ENCODE measurements at places on chromosomes 13 and 19.

GRCh38 chr19:5595129-5595528 lies 27.4 kb upstream of the TINCR start:
- DNase-seq, result no peak

DNA sequence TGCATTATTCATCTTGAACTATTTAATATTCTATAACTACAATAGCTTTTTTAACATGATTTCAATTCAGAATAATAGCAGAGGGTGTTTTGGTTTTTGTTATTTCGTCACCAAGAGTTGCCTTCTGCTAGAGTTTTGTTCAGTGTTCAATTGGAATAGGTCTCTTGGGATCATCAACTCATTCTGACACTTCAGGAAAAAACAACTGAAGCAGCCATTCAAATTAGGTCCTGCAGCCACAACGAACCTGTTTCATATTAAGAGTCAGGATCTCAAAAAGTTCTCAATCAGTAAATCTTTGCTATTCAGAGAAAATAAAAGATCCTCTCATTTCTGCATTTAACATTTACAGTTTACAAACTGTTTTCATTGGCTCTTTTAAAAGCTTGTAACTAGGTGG lies 2.4 kb upstream of the CHAMP1 start:
- no peak for DNase-seq

DNA sequence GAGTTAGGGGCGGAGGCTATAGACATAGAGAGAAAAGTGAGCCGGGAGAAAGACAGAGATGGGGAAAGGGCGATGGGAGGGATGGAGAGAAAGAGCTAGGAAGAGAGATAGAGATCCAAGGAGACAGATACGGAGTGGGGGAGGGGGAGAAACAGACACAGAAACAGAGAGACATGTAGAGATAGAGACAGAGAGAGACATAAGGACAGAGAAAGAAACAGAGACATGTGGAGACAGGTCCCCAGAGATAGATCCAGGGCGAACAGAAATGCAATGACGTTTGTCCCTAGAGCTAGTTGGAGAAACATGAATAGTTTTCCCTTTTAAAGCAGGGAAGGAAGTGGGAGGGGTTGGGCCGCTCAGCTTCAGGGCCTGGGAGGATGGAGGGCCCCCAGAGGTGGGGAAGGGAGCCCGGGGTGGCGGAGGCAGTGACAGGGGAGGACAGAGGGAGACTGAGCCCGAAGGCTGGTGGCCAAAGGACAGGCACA lies 4.6 kb downstream of the PPP1R14A start:
- no peak for DNase-seq

DNA sequence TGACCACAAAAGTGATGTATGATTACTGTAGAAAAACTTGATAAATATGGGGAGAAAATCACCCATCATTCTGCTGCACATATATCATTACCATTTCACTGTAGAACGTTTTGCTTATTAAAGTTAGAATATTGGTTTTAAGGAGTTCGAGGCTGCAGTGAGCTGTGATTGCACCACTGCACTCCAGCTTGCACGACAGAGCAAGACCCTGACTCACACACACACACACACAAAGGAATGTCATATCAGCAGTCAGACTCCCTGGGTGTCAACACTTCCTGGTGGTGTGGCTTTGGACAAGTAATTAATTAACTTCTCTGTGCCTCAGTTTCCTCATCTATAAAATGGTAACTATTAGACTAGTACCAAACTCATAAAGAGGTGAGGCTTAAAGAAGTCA lies 11.3 kb upstream of the PNMA8A start:
- DNase-seq, result no peak

- DNase-seq, result no peak
These were observed 99.2 kb downstream of the GADD45B start for GRCh38 chr19:2574971-2575630.

DNA sequence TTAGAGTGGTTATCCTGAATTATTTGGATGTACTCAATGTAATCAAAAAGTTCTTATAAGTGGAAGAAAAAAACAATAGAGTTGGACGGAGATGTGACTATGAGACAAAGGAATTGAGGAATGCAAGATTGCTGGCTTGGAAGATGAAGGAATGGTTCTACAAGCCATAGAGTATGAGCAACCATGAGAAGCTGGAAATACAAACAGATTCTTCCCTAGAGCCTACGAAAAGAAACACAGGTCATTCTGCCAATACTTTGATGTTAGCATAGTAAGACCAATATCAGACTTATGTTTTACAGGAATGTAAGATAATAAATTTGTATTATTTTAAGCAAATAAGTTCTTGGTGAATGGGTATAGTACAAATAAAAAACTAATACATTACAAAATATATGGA lies 249.2 kb downstream of the DIAPH3 start:
- no peak for DNase-seq

DNA sequence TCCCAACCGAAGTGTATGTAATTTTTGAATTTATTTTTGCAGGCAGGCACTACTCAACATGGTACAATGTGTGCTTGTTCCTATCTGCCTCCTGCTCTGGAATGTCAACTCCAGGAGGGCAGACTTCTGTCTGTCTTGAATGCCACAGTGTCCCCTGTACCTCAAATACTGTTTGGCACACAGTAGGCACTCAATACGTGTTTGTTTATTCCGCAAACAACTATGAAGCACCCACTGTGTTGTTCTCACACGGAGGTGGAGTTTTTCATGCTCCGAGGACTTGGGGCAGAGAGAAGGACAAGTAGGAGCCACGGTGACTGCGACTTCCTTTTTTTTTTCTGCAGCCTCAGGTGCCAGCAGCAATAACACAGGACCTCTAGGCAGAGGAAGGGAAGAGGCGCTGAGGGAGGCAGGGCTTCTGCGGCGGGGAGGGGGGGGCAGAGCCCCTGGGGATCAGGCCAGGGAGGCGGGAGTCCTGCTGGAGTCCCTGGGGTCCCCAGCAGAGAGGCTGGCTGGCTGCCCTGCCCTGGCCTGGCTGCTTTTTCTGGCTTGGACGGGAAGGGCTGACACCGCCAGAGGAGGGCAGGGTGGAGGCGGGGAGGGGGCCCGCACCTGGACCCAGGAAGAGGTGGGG lies 29.3 kb upstream of the TNFAIP8L1 start:
- DNase-seq, result no peak

DNA sequence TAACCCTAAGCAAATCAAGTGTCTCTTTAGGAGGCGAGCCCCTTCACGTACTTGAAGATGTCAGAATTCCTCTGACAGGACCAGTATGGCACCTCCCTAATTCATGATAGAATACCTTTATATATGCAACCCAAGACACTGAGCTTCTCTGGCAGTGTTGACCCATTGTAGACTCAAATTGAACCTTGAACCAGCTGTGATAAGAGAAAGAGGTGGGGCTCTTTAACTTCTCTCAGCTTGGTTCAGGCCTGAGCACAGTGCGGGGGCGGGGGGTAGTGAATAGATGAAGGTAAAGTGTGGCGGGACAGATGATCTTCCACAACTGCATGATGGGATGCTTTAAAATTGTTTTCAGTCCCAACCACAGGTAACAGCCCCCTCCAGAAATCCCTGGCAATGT lies 12.1 kb downstream of the MBNL2 start:
- DNase-seq, result no peak

DNA sequence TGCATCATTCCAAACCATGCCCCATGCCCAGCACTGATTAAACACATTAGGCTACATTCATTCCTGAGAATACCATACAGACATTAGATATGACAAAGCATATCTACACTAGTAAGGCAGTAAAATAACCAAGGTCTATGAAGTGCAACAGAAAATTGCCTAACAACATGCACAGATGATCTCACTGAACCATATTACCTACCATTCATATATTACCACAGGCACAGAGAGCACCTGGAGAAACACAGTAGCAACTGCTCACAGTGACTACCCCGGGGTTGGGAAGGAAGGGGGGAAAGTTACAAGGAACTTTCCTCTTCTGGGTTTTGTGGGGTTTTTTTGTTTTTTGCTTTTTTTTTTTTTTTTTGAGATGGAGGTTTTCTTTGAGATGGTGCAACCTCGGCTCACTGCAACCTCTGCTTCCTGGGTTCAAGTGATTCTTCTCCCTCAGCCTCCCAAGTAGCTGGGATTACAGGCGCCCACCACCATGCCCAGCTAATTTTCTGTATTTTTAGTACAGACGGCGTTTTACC lies 669.6 kb downstream of the UQCRFS1 start:
- DNase-seq, result no peak

- DNase-seq, result peak; percentile 76
These were observed at the start of gene BCL3 for GRCh38 chr19:44748426-44749254. BCL3 (plus strand) TSS chr19:44748708; CDS start chr19:44748791, 83 bp downstream.

DNA sequence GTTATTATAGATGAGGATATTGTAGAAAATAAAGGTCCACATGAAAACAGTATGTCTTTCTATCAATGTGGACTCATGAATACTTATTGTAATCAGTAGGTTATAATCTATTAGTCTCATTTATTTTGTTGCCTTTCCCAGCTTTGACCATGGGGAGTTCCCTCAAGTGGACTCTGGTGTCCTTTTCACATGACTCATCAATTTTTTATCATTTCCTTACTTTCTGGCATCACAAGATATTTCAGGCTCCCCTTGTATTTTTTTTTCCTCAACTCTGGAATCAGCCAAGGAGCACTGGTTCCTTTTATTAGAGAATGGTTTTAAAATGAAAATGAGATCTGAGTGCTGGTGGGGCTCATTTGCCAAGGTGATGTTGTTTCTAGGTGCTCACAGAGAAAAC lies 63.4 kb upstream of the DIAPH3 start:
- DNase-seq, result no peak

DNA sequence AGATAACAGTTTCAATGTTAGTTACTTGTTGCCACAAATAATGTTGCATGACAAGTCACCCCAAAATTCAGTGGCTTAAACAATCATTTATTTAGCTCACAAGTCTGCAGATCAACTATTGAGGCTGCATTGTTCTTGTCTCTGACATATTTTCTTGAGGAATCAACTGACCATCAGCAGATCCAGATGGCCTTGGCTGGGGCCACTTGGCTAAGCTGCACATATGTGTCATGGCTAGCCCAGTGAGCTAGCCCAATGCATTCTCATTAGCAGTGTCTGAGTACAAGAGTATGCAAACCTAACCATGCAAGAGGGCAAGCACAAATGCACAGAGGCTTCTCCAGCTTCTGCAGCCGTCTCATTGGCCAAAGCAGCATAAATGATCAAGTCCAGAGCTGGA lies 180.4 kb downstream of the DNAJC15 start:
- no peak for DNase-seq

GRCh38 chr13:111177081-111177711 lies 62.1 kb downstream of the ARHGEF7 start:
- peak; percentile 11 for DNase-seq

GRCh38 chr13:21443171-21443570 lies 15.9 kb downstream of the ZDHHC20 start:
- DNase-seq, result no peak

DNA sequence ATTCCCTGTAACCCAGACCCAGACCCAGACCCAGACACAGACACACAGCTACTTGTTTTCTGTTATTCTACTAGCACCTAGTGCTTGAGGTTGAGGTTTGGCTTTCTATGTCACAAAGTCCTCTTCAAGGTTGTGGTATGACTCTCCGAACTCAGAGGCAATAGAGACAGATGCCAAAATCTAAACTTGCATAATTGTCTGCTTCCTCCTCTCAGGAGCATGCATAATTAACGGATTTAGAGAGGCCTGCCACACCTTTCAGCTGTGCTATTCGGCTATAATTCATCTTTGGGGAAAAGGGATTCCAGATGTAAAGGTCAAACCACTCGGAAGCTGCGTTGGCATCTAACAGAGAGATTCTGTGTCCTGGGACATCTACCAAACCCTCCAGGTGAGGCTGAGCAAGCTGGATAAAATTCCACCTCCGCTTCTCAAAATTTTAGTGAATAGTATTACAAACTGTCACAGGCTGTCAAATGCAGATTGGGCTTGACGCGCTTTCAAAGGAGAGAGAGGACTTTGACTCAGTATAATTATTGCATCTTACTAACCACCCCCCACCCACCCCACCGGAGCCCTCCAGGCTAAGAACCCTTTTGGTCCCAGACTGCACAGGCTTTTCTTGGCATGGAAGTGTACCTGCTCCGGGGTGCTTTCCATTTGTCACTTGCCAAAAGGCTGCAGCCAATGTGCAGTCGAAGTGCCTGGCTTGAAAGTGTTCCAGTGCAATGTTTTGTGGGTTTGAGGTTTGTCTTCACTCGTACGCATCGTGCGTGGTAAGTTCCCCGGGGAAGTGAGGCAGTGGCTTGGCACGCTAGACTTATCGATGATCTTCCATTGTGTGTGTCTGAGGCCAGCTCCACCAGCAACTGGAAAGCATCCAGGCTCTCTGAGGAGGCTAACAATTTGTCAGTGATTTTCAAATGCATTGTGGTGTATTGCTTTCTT lies 194.1 kb downstream of the TDRD3 start:
- no peak for DNase-seq

GRCh38 chr19:2336528-2337328 lies 8.2 kb downstream of the SPPL2B start:
- DNase-seq, result no peak

GRCh38 chr13:33193428-33193974 lies 92.1 kb downstream of the STARD13 start:
- DNase-seq, result no peak
